Neural progenitor cell (in vitro differentiated cells): ENCODE measurements at places on chromosomes 7 and 10. TPM values are rescaled to one million over a fixed set of nuclear protein-coding genes. Genes with fewer than 3 reads are reported as not detected.

The PDCD4 gene
- 57.7 and 106 TPM in 2 replicates for total RNA-seq

GRCh38 chr10:62924344-62924748, 108.2 kb upstream of the EGR2 start:
- DNase-seq = peak; percentile 61

GRCh38 chr10:58641095-58641531, 128.4 kb downstream of the BICC1 start:
- peak; percentile 7 for DNase-seq

- DNase-seq = no peak
Measured at GRCh38 chr7:140008755-140009610, 53.8 kb downstream of the PARP12 start.

DNA sequence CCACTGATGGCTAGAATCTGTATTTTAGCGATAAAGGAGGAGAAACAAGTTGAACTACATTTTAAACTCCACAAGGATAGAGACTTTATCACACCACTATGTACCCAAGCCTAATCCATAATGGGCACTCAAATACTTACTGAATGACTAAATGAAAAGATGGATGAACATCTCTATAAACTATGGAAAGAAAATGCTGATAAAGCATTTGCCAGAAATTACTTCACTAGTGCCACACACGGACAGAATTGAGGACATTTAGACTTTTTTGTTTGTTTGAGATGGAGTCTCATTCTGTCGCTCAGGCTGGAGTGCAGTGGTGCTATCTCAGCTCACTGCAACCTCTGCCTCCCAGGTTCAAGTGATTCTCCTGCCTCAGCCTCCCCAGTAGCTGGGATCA, 1.7 kb upstream of the NSUN6 start:
- no peak for DNase-seq

DNA sequence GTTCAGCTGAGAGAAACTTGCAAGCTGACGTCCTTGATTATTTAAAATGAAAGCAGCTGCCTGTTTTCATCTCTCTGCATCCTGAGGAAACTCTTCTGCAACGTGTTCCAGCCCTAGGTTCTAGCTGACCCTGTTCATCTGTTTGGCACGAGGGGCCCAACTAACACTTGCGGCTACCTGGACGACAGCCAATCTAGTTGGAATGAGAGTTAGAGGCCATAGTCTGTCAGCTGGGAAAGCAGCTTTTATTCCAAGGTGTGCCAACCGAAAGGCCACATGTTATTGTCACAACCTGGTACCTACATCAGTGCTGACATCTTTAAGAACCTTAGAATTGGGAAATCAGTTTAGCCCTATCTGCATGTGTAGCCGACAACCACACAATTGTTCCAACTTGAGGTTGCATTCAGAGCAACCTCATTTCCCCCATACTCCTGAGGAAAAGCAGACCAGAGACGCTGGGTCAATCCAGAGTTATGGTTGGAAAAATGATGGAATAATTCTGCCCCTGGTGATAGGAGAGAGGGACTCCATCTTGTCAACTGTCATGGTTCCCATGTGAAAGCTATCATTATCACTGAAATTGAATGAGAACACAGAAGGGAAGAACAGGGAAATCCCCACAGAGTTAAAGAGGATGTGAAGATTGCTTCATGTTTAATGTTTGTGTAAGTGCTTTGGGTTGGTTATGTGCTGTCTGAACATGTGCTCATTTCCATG, 121.6 kb downstream of the EGFR start:
- no peak for DNase-seq

GRCh38 chr10:59366290-59366689, 3.9 kb upstream of the FAM13C start:
- DNase-seq = no peak

- no peak for DNase-seq
Measured at GRCh38 chr7:50426280-50427045, 23.7 kb downstream of the FIGNL1 start.

GRCh38 chr10:49394933-49395740, 752 bp downstream of the DRGX start:
- peak; percentile 51 for DNase-seq

The WDR86 gene
- 15.0 and 33.0 TPM in 2 replicates for total RNA-seq

DNA sequence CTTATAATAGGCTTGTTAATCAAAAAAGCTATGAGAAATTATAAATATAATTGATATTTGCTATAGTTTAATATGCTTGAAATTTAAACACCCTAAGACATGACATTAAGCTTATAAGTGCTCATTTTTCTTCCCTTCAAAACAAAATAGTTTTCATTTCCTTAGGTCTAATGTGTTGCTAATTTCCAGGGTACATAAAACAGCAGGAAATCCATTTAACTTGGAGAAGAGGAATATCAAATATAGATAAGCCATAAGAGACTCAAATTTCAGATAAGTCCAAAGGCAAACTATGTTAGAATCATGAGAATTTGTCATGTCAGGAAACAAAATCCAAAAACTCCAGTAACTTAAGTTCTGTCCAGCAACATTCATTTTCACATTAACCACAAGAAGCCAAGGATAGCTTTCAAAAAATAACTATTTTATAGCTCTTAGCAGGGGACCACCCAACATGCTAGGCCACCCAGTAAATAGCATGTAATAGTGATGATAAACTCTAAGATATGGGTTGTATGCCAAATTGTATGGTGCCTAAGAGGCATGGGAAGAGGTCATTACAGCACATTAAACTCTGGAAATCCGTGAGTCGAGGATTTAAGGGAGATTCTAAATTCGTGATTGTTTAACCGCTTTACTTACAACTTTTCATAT, 298.1 kb downstream of the CRPPA start:
- no peak for DNase-seq

DNA sequence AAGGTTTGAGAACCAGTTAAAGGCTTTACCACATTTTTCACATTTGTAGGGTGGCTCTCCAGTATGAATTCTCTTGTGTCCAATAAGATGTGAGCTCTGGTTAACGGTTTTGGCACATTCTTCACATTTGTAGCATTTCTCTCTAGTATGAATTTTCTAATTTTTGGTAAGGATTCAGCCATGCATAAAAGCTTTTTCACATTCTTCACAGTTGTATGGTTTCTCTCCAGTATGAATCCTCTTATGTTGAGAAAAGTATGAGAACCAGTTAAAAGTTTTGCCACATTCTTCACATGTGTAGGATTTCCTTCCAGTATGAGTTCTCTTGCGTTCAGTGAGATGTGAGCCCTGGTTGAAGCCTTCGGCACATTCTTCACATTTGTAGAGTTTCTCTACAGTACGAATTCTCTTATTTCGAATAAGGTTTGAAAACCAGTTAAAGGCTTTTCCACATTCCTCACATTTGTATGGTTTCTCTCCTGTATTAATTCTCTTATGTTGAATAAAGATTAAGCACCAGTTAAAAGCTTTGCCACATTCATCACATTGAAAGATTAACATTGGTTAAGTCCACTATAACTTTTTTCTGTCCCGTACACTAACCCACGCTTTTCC, 33.2 kb upstream of the ZNF479 start:
- DNase-seq = no peak

The COL1A2 gene
- 28.0 and 47.9 TPM in 2 replicates for total RNA-seq

DNA sequence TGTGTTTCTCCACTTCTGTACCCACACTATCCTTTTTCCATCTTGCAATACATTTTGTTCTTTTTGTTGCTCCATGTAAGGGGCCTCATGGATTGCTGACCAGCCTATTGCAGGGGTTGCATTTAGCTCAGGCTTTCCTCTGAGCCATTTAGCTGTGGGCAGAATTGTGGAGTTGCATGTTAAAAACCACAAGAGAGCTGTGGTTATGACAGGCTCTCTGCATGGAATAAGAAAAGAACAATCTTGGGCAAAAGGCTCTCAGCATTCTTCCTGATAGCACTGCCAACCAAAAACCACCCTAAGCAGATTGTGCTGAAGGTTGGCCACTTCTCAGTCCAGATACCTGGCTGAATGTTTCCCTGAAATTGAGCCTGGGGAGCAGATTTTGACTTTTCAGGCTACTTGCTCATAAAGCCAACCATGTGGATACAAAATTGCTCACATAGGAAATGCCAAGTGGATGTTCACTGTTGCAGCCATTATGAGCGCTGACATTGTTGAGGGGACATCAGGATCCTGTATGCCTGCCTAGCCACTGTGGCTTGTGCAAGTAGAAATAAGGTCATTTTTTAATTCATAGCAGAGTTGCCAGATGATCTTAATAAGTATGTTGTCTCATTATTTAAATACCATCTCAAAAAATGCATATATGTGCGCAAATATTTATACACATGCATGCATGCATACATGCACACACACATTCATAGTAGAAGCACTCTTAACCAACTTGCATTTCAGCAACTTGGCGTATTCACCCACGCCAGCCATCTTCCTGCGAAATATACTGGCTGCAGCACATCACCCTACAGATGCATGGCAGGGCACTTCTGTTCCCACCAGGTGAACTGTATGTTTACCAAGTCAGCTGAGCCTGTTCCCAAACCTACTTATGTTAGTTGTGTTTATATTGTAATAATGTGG, 695.4 kb downstream of the LRMDA start:
- DNase-seq = no peak

The FANK1 gene
- total RNA-seq = 5.5 and 12.5 TPM in 2 replicates

GRCh38 chr10:5611899-5612680, 54.3 kb downstream of the ASB13 start:
- no peak for DNase-seq

The ANKRD22 gene
- total RNA-seq = not detected in 2 replicates

- no peak for DNase-seq
Measured at GRCh38 chr7:127730658-127731276, 78.8 kb downstream of the SND1 start.

The PRSS37 gene
- total RNA-seq = not detected in 2 replicates

DNA sequence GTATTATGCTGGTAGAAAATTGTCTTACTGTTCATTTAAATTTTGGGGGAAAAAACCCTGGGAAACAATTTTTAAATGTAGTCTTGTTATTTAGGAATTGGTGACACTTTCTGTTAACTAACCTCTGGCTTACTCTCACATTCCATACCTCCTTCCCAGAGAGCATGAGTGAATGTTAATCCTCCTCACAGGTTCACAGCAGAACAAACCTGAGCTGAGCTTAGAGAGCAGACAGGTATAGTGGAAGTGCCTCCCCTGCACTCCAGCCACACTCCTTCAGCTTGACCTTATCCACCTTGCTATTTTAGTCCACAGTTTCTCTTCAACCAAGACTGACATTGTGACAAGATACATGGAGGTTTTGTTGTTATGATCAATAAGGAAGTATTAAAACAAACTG, 235.9 kb downstream of the FOXP2 start:
- no peak for DNase-seq

DNA sequence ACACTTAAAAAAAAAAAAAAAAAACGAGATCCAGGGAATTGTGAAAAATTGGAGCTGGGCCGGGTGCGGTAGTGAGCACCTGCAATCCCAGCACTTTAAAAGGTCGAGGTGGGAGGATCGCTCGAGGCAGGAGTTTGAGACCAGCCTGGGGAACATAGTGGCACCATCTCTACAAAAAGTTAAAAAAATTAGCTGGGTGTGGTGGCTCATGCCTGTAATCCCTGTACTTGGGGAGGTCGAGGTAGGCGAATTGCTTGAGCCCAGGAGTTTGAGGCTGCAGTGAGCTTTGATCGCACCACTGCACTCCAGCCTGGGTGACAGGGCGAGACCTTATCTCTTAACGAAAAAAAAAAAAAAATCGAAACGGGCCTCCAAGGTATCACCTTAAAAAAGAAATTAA, 2.0 kb downstream of the CLDN4 start:
- DNase-seq = no peak

GRCh38 chr7:151167197-151167961, at the start of gene GBX1:
Gene GBX1, minus strand, starts transcription at chr7:151167694. Its CDS starts 146 bp downstream, at chr7:151167548.
- DNase-seq = peak; percentile 75

DNA sequence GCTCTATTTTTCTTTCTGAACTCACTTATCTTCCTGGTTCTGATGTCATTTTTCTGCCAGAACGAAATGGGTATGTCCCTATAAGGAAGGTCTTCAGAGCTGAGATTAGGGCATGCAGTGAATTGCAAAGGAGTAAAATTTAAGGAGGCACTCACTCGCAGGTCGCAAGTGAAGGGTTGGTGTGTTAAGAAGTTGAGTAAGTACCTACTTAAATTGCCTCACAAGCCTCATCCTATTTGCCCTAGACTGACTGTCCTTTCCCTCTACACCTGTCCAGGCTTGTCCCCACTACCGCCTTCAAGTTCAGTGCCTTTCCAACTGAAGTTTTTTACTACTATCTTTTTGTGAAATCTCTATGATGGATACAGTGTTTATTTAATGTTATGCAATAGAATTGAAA, 191.5 kb downstream of the AHR start:
- no peak for DNase-seq

DNA sequence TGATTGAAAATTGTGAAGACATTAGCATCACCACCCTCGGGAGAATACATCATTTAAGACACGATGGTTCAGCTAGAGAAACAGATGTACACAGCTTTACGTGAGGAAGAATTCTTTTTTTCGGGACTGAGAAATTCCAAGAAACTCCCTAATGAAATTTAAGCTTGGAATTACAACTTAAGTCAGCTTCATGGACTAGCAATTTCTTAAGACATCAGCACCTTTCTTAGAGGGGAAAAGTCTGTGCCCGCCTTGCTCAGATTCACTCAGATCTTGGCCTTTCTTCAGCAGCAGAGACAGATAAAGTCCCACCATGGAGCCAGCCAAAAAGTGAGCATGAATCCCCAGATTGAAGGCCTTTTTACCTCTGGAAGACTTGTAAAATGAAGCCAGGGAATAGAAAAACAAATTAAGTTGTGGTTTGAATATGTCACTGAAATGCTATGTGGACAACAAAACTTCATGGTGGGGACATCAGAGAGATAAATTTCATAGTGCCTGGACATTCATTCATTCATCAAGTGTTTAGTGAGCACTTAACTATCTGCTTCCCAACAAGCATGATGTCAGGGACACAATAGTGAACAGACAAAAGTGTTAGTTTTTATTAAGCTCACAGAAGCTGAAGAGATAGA, 32.1 kb downstream of the PRKG1 start:
- no peak for DNase-seq

The AKR1C8 gene
- not detected in 2 replicates for total RNA-seq

The SGPL1 gene
- 51.5 and 53.6 TPM in 2 replicates for total RNA-seq

- no peak for DNase-seq
Measured at GRCh38 chr10:48764486-48764885, 79.8 kb downstream of the WDFY4 start.

- no peak for DNase-seq
Measured at GRCh38 chr7:27148756-27149641, 1.4 kb upstream of the HOXA6 start.

DNA sequence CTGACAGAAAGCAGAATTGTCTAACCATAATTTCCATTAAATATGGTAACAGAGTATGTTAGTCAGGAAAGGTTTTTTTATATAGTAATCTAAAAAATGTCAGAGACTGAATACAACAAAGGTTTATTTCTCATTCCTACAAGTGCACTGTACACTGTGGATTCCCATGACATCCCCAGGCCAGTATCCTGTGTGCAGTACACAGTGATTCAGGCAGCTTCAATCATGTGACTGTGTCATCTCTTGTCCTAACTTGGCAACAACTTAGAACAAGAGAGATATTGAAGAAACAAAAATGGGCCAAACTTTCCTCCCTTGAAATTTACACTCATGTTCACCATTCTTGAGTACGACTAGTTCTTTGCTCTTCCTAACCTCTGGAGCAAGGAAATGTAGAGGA, 189.8 kb upstream of the SEMA3A start:
- DNase-seq = no peak

GRCh38 chr7:121195874-121196273, 132.9 kb upstream of the WNT16 start:
- no peak for DNase-seq
